ENCODE measurements at places on chromosomes 13 and 19.

DNA sequence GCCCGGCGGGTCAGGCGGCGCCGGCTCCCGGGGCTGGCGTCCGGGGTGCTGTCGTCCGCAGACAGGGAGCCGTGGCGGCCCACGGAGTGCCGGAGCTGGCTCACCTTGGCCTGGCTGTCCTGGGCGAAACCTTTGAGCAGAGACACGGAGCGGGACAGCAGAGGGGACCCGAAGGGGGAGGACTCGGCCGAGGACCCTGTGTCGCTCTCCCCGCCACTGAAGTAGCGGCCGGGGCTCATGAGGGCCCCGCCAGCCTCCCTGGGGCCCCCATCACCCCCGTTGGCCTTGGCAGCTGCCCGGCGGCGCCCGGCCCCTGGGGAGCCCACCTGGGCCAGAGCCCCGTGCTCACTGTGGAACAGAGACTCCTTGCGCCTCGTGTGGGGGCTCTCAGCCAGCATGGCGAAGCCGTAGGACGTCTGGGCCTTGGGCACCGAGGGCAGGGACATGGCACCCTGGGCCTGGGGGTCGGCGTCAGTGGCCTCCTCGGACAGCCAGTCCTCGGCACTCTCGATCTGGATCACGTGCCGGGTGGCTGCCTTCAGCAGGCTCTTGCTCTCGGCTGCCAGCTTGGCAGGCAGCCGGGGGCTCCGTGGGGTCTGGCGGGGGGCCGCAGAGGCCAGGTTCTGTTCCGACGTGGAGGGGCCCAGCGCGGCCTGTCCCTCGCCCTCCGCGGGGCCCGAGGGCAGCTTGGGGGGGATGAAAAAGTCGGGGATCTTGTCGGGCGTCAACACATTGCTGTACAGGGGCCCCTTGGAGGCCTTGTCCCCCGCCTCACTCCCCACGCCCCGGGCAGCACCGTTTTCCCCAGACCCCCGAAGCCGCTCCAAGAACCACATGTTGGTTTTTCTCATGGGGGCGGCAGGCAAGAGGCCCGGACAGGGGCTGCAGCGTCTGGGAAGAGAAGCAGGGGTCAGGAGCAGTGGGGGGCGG is 1.2 kb downstream of the C2CD4C start:
- DNase-seq = no peak

GRCh38 chr13:39405107-39405506 is 197.9 kb downstream of the LHFPL6 start:
- DNase-seq = no peak

DNA sequence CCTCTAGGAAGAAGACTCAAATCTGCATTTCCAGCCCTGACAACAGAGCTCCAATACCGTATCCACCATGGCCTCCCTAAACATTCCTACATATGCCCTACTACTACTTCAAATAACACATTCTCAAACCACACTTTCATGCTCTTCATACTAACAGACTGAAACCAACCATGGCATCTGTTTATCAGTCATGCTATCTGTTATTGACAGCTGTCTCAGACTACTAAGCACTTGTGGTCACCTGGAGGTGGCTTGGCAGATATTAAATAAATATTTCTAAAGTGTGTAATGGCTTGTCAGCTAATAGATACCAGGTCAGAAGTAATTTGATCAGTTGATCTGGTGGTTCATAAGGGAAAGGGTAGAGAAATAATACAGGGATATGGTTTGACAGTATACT is 489.1 kb downstream of the DIAPH3 start:
- DNase-seq = no peak

DNA sequence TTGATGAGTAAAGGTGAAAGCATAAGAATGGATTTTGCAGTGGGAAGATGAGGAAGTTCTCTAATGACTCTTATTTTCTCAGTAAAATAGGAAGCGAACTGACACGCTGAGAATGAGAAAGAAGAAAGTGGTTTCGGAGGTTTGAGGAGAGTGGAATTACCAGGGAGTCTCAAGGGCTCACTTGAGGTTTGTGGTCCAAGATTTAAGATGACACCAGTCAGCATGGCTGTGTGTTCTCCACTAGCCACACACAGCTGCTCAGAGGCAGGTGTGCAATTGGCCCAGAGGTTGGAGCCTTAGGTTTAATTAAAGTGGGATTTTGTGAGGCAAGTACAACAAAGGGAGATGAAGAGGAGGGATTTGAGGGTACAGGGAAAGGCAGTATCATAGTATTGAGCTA is 99.6 kb upstream of the NBEA start:
- no peak for DNase-seq

- no peak for DNase-seq
Observed at GRCh38 chr19:54345938-54346386, 7.0 kb upstream of the LILRA4 start.
